Stimulated activated CD4-positive, alpha-beta T cell treated with anti-CD3 and anti-CD28 coated beads, Interleukin-12 subunit alpha, Interleukin-12 subunit beta, amount 100 ng/mL, for 4 hours (primary cell): ENCODE measurements at places on chromosomes 16 and 17.

GRCh38 chr16:35685085-35685484, 2225.7 kb downstream of the TP53TG3F start:
- DNase-seq = no peak

- DNase-seq = no peak
These were observed 262.3 kb downstream of the C16orf95 start for GRCh38 chr16:87054856-87055255.

GRCh38 chr16:51734220-51734619, 583.1 kb upstream of the SALL1 start:
- DNase-seq = no peak

DNA sequence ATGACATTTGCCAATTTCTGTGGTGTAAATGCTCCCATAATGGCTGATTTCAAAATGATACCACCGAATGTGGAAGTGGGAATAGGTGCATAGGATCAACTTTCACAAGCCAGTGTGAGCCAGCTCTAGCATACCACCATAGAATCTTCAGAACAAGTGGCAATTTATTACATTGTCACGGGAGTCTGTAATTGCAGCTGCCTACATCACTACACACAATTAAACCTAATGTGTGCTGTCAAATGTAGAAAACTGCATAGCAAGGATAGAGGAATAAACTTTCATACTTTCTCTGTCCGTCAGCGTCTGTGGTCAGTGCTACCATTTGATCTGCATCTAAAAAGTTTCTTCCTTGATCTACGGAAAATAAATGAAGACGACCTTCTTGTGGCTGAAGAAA, 417.8 kb upstream of the TOM1L1 start:
- no peak for DNase-seq

DNA sequence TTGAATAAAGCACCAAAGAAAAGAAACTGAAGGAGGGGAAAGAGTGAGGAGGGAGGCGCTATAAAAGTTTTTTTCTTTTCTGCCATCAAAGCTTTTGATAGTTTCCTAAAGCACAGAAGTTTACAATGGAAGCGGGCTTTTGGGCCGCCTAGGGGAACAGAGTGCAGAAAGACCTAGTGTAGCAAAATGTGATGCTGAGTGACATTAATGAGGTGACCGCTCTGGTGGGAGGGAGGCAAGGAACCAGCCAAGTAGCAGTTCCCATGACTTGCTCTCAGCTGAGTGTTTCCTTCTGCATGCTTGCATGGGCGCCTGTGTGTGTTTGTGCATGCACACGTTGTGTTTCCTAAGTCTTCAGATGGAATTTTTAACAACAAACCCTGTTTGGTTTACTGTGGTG, 15.5 kb downstream of the MSI2 start:
- no peak for DNase-seq

GRCh38 chr16:67760206-67760955, 41.3 kb upstream of the GFOD2 start:
- DNase-seq = no peak

DNA sequence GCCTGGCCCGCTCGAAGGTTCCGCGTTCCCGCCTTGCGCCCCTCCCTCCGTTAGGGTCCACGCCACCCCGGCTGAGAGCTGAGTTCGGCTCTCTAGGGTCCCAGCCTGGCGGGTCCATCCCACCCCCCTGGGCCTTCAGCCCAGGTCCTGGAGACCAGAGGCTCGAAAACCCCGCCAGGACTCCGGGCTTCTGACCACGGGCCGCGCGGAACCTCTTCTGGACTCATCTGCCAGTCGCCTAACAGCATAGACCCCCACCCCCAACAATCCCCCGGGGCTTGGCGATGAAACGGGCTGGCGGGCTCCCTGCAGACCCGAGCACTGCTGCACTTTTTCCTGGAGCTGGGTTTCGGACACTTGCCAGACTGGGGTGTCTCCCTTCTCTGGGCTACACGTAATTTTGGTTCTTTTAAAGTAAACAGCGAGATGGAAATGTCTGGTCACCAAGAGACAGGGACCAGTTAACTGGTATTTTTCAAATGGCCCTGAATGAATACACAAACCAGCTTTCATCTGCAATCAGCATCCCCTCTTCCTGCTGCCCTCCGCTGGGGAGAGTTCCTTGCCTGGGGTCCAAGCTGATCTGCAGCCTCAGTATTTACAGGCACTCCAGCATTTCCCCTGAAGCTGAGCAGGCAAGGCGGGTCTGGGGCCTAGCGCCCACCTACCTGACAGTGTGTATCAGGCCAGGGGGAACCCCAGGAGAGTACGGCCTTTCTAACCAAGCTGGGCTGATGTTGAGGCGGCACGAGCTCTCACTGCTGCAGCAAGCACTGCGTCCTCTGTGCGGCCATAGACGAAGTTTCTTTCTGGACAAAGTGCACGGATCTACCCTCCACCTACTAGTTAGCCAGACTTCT, 639 bp upstream of the TRIM65 start:
- no peak for DNase-seq

DNA sequence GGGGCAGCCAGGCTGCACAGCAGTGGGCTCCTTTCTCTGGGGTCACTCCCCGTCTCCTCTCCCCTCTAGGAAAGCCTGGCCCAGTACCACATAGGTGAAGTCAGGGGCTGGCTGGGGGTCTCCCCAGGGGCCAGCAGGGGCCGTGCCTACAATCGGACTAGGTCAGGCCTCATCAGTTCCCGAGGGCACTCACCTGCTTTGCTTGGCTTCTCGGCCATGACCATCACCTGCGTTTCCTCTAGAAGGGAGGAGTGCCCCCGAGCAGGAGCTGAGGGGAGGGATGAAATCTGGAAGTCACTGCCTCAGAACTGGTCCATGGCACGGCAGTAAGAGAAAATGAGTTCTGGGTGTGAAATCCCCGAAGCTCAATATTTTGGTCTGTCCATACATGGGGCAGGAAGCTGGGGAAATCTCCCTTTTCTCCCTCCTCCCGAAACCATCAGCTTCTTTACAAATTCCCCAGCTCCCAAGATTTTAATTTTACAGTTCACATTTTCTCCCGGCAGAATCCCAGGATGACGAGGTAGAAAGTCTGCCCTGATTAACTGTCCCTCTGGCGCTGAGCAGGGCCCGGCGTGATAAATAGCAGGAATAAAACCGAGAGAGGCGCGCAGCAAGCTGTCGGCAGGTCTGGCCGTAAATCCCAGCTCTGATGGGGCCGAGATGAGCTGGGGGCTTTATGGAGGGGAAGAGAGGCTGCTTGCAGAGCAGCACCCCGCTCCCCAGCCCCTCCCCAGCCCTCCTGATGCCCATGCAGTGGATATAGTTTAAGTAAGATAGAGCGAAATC, 172.1 kb downstream of the RBFOX3 start:
- DNase-seq = no peak

DNA sequence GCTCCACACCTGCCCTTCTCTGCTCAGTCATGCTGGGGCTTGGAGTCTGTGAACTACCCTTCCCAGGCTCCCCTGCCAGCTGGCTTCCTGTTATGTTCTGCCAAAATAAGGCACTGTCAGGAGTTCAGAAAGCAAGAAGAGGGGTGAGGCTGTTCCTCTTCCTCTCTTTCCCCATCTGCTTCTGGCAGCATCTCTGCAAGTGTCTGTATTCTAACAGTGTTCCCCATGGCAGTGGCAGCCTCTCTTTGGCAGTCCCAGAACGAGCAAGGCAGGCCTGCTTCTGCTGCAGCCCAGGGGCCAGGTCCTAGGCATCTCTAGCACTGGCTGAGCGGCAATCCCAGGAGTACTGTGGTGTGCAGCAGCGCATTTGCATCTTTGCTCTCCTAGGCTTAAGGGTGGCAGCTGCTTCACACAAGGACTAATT, 219.1 kb downstream of the STX8 start:
- no peak for DNase-seq

- DNase-seq = peak; percentile 25
These were observed 14.8 kb downstream of the TRARG1 start for GRCh38 chr17:1294157-1294717.

GRCh38 chr17:32355649-32356377, 5.9 kb downstream of the ZNF207 start:
- DNase-seq = no peak

DNA sequence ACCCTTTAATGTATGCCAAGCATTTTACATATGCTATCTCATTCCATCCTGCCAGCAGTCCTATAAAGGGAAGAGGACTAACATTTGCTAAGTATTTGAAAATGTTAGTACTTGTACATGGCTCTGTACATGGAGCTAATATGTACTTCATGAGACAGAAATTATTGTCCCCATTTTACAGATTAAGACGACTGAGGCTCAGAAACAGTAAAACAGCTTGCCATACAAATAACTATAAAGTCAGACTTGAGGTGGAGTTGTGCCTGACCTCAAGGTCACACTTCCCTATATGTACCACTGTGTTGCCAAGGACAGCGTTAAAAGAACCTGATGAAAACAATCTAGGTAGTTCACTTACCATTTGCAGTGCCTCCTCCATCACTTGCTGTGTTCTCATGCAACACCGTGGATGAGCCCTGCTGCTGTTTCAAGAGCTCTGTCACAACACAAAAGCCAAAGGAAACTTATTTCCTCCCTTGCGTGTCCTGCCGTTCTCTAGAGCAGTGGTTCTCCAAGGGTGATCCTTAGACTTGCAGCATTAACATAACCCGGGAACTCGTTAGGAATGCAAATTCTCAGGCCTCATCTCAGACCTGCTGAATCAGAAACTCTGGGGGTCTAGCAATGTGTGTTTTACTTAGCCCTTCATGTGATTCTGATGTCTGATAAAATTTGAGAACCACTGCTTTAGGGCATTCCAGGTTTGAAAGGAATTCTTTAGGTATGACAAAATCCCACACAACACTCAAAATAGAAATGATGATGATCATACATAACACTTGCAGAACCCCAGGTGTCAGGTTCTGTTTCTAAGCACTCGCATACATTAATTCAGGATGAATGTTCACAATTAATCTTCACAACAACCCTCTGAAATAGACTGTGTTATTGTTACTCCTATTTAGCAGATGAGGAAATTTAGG, 51.2 kb upstream of the MTMR4 start:
- no peak for DNase-seq

GRCh38 chr17:7437950-7438614, 1.2 kb upstream of the FGF11 start:
- peak; percentile 69 for DNase-seq

GRCh38 chr17:8696426-8696825, 48.2 kb downstream of the CCDC42 start:
- DNase-seq = no peak

GRCh38 chr16:48914070-48914469, 304.1 kb upstream of the N4BP1 start:
- DNase-seq = no peak

GRCh38 chr17:901191-901950, 78.2 kb downstream of the NXN start:
- no peak for DNase-seq

DNA sequence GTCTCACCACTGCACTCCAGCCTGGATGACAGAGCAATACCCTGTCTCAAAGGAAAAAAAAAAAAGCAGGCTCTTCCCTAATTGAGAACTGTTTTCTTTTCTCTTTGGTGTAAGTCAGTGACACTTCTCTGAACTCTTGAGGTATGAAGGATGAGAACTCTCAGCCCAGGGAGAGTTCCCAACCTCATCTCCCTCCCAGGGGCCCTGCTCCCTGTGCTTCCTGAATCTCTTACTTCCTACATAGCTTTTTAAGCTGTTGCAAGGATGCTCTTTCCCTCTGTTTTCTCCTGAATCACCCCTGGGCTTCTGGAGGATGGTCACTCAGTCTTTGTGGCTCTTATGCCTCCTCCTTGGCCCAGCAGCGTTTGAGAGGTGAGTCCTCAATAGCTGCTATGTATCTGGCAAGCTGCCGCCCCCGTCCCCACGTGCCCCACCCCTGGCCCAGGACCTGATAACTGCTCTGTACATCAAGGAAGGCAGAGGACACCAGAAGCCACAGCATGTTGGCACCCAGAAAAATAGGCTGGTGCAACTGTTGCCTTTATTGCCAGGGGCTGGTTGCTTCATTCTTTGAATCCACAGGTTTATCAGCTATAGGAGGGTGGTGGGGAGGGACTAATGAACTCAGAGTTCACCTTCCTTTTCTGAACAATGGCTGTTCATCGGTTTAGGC, 24.0 kb downstream of the IGF2BP1 start:
- no peak for DNase-seq

DNA sequence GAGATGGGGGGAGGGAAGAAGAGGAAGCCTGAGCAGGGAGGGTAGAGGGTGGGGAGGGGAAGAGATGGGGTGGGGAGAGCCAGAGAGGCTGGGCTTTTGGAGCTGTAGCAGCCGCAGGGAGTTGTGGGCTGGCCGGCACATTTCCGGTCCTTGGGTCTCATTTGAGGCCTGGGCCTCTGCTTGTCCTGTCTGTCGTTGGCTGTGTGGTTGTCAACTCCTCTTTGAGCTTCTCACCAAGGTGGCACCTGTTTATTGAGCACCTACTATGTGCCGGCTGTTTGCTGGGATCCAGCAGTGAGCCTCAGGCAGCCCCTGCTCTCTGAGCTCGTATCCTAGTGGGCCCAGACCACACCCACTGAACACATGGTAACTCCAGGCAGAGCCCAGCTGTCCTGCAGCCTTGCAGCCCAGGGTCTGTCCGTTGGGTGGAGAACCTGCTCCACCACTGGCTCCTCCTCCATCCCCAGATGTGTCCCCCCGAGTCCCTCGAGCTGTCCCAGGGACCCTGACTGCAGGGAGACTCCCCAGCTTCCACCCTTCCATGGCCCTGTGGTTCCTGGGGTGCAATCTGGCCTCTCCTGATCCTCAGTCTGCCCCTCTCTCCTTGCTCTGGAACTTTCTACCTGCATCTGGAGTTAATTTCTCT, 164.9 kb downstream of the IRF8 start:
- no peak for DNase-seq

DNA sequence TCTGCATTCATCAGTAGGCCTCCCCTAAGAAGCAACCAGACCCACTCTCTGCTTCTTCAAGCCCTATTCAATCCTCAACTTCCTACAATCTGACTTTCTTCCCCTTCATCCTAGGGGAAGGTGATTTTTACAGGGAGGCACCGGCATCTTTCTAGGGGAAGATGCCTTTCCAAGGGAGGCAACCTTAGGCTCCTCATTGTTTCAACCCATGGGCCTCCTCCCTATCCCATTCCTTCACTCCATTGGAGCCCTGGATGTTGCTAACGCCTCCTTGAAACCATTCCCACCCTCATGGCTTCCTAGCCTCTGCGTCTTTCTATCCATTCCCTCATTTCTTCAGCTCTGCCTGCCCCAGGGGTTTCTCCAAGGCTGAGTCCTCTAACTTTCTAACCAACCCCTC, 2.7 kb upstream of the CUEDC1 start:
- no peak for DNase-seq

GRCh38 chr17:32349503-32349853, 479 bp upstream of the ZNF207 start:
- DNase-seq = no peak
